ENCODE measurements at places on chromosomes 16 and 17. TPM values are rescaled to one million over a fixed set of nuclear protein-coding genes. Genes with fewer than 3 reads are reported as not detected.

Gene ZNF423
- not detected for total RNA-seq

Gene PTX4
- total RNA-seq, result not detected

Gene KRTAP2-3
- not detected for total RNA-seq

Gene KRTAP2-2
- not detected for total RNA-seq

Gene GAA
- 31.0 TPM for total RNA-seq

Gene XYLT1
- total RNA-seq, result 6.8 TPM

Gene KRTAP4-1
- total RNA-seq, result not detected

Gene KRTAP2-1
- not detected for total RNA-seq

Gene SOST
- total RNA-seq, result not detected

Gene USP6
- total RNA-seq, result 0.09 TPM

Gene HOXB7
- 0.89 TPM for total RNA-seq

Gene ITGAD
- not detected for total RNA-seq

- DNase-seq, result no peak
Measured at GRCh38 chr16:85552980-85553435, 60.1 kb upstream of the GSE1 start.

DNA sequence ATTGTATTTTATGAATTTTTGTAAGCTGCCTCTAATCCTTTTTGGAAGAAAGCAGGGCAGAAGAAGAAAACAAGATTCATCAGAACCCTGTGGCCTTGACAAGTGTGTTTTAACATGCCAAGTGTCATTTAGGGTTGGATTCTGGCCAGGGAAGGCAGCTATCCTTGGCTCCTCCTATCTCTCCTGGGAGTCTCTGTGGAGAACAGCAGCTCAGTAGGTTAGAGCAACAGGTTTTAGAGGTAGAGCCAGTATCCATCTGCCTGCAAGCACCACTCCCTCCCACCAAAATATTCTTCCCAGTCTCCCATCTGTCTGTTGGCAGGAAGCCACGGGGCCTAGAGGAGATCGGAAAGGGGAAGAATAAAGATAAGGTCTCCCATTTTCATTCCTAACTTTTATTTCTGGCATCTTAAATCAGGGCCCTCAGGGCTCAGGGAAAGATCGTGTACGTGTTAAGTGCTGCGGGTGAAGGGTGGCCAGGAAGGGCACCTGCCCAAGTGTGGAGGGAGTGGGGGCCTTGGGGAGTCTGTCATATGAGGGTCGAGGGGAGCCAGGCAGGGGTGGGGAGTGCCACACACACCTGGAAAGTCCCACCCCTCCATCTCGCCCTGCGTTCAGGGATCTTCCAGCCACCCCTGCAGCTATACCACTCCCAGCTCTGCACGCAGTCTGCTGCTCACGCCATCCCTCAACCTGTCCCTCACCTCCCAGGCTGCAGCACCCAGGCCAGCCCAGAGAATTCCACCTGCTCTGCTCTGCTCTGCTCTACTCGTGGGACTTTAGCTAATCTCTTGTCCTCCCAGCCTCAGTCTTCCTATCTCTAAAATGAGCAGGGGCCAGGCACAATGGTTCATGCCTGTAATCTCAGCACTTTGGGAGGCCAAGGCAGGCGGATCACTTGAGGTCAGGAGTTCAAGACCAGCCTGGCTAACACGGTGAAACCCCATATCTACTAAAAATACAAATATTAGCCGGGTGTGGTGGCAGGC lies 17.1 kb upstream of the CPSF4L start:
- DNase-seq, result no peak

DNA sequence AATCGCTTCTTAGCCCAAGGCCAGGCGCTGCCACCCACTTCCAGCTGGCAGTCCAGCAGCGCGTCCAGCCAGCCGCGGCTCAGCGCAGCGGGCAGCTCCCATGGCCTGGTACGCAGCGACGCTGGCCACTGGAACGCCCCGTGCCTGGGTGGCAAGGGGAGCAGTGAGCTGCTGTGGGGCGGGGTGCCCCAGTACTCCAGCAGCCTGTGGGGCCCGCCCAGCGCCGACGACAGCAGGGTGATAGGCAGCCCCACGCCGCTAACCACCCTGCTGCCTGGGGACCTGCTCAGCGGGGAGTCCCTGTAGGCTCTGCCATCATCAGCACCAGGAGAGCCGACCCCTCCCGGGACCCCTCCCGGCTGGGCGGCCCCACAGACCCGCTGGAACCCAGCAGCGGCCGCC lies 24.0 kb downstream of the TMC6 start:
- DNase-seq, result no peak

DNA sequence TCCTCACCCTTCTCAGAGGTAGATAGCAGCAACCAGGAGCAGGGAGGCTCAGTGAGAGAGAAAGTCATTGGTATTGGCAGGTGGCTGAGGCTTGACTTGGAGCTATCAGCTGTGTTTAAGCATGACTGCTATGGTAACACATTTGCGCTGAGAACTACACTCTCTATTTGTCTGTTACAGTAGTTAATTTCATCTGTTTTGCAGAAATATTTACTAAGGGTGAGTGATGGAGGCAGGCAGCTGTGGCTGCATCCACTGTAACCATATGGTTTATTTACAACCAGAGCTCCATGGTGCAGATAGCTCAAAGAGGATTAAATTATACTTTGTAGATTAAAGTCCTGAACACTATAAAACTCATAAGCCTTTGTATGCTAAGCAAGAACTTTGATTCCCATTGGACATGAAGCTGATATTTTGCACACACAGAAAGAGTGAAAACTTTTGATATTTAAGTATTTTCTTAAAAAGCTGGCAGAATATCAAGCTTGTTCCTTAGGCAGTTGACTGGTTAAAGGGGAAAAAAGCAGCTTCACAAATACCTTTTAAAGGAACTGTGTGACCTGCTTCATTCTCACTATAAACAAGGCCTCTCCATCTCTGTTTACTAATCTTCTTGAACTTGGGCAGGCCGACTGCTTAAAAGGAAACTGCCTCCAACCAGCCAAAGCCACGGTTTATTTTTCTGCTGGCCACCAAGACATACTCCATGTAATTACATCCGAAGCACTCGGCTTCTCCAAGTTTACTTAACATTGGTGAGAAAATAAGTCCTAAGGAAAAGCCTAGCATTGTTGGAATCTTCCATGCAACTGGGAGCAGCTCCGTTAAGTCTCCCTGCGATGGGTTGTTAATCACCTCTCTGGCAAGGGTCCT lies 299.8 kb upstream of the ZFHX3 start:
- no peak for DNase-seq

- no peak for DNase-seq
Measured at GRCh38 chr16:50846511-50846910, 104.6 kb downstream of the CYLD start.

DNA sequence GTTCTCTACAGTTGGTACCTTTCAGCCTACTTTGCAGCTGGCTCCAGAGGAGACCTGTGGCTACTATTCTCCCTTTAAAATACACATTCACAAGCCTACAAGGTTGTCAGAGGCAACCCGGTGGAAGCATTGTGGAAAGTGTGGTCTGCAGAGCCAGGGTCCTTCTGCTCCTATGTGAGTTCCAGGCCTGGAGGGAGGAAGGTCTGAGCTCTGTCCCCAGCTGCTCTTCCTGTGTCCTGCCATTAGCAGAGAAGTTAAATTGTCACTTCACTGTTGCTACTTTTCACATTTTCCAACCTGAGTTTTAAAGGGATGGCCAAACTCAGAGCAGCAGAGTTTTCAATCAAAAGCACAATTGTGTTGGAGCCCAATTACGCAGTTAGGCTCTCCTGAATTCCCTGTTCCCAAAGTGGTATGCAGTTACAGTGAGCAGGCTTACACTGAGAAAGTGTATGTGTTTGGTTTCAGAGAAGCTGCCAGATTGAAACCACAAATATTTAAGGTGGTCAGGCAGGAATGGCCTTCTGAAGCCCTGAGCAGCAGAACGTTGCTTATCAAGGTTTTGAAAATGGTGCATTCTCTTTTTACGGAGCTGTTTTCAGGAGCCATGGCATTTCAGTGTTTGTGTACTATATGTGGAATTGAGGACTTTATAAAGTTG lies 25.0 kb downstream of the MAP3K3 start:
- no peak for DNase-seq

- no peak for DNase-seq
Measured at GRCh38 chr16:27547134-27547533, 2.6 kb downstream of the GTF3C1 start.

GRCh38 chr17:9071811-9072498 lies 50.6 kb downstream of the NTN1 start:
- DNase-seq, result no peak

- no peak for DNase-seq
Measured at GRCh38 chr17:28973425-28973824, 22.1 kb upstream of the PHF12 start.

DNA sequence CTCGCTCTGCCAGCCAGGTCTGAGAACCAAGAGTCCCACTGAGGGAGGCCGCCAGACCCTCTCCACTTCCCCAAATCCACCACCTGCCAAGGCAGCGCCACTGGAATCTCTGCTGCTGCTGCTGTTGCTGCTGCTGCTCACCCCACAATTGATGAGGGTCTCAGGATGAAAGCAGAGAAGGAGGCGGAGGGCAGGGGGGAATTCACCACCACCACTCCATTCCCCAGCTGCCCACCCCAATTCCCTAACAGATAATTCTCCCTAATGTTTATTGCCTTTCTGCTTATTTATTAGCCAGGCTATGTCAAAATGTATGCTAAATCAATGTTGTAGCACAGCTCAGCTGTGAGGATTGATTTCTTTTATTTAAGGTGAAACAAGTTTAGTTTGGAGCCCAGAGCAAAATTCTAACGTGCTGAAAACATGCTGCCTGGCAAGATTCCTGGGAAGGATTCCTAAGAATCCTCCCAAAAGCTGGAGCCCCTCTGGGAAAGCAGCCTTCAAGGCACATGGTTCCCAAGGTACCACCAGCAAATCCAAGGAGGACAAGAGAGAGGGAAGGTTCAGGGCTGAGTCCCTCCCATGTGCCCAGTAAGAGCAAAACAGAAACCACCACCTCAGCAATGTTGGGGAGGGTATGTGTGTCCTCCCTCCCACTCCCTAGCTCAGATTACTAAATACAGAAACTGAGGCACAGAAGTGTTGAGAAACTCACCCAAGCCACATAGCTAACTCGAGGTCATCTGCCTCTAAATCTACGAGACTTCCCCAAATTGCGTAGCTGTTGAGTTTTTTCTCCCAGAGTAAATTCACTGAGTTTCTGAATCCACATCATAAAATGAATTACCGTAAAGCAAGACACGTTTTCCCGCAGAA lies 12.2 kb upstream of the CDH5 start:
- no peak for DNase-seq

DNA sequence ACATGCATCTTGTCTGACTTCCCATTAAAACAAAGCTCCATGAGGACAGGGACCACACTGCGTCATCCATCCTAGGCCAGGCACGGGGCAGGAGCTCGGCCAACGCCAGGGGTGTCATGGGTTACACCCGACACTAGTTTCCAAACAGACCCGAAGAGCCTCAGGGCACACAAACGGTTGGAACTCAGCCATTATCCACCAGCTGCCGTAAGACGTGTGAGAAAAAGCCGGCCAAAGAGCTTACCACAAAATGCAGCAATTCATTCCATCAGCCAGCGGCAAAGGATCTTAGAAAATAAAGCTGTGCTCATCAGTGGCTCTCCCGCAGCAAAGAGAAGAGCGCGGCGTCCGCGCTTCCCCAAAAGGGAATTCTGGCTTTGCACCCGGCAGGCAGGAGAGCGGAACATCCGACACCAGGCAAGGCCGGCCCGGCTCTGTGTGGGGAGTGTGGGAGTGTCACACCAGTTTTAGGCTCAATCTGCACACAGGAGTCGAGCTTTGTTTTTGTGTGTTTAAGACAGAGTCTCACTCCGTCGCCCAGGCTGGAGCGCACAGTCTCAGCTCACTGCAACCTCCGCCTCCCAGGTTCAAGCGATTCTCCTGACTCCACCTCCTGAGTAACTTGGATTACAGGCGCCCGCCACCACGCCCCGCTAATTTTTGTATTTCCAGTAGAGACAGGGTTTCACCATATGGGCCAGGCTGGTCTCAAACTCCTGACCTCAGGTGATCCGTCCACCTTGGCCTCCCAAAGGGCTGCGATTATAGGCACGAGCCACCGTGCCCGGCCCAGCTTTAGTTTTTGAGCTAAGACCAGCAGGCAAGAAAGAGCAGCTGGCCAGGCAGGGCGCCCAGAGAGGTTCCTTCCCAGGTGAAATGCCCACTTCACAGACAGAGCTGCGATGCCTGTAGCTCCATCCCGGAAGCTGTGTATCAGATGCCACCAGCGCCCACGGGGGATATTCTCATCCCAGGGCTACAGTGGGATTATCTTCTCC lies 1.5 kb downstream of the SLC38A8 start:
- DNase-seq, result no peak

DNA sequence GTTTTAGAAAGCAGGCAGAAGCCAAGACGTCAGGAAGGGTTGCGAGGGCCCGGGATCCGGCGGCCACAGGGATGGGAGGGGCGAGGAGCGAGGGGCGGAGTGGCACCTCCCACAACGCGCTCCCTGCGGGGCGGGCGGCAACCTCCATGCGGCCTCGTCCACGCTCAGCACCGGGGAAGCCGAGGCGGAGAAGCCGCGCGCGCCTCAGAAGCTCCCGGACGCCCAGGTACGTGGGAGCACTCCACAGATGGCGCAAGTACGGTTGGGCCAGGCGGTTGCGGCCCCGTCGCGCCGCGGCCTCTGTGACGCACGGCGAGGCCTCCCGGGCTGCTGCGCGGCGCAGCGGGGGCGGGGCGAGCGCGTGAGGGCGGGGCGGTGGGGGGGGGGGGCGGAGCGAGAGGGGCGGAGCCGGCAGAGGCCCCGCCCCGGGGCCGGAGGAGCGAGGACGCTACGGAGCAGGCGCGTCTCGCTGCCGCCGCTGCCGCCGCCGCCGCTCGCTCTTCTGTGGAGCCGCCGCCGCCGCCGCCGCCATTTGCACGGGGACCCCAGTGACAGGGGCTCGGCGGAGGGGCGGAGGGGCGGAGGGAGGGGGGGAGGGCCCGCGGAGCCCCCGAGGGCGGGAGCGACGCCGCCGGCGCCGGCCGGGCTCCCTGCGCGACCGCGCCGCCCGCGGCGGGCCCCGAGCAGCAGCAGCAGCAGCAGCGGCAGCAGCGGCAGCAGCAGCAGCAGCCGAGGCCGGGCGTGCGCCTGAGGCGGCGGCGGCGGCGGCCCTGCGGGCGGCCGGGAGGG lies at the start of gene TENT4B:
TSS of gene TENT4B (plus strand) at position 500 of the 789 bp plus-strand sequence. CDS start 316 bp downstream, outside the sequence.
- peak; percentile 91 for DNase-seq

GRCh38 chr17:27554152-27554551 lies 76.8 kb upstream of the LGALS9 start:
- DNase-seq, result no peak

- no peak for DNase-seq
Measured at GRCh38 chr17:42577140-42577531, 393 bp downstream of the PSMC3IP start.

- DNase-seq, result no peak
Measured at GRCh38 chr16:28872952-28873351, 5.3 kb upstream of the ATP2A1 start.
